Psoas muscle (tissue), 8 donors: ENCODE measurements at places on chromosomes 7 and 10.

DNA sequence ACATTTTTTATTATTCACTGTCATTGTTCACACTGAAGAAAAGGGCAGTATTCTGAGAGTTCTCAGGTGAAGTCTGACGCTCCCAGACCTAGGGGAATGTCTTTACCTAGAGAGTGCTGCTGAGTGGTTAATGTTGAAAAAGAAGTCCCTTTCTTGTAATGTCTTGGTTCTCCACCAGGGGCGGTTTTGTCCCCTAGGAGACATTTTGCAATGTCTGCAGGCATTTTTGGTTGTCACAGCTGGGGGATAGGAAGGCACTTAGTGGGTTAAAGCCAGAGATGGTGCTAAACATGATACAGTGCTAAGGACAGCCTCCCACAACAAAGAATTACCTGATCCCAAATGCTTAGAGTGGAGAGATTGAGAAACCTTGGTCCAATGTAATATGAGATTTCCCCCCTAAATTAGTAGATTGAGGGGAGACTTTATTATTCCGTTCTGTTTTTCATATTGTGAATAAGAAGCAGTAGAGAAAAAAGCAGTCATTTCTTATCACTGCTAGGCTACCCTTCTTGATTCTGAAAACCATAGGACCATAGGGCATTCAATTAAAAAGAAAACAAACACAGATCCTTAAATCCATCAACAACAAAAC lies 13.1 kb downstream of the UMAD1 start:
- DNase-seq: no peak

DNA sequence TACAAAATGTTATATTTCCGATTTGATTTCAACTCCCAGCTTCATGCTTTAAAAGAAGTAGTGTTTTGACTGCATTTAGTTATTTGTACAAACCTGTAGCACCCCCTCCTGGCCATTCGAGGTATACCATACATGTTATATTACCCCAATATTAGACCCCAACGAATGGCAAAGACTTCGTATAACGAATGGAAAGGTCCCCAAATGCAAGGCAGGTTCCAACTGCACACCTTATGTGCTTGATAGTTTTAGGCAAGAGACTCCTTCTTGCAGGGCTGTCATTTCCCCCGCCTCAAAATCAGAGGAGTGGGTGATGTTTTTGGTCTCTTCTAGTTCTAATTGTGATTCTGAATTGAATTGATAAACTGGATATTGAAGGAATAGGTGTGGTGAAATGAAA lies 101.1 kb upstream of the TARP start:
- DNase-seq: no peak

DNA sequence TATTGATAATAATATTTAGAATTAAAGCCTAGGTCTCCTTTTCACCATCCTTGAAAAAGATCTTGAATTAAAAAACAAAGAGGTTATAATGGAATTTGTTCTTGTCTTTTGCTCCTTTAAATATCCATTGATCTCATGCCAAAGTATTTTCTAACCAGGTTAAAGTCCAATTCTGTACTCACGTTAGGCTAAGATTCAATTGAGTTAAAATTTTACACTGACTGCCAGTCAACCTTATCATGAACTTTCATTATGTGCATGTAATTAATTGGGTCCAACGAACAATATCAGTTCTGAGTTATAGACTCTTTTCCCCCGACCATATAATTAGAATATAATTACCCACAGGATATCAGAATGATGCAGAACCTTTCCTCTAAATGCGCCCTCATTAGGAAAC lies 266.6 kb downstream of the DGKB start:
- DNase-seq: no peak

DNA sequence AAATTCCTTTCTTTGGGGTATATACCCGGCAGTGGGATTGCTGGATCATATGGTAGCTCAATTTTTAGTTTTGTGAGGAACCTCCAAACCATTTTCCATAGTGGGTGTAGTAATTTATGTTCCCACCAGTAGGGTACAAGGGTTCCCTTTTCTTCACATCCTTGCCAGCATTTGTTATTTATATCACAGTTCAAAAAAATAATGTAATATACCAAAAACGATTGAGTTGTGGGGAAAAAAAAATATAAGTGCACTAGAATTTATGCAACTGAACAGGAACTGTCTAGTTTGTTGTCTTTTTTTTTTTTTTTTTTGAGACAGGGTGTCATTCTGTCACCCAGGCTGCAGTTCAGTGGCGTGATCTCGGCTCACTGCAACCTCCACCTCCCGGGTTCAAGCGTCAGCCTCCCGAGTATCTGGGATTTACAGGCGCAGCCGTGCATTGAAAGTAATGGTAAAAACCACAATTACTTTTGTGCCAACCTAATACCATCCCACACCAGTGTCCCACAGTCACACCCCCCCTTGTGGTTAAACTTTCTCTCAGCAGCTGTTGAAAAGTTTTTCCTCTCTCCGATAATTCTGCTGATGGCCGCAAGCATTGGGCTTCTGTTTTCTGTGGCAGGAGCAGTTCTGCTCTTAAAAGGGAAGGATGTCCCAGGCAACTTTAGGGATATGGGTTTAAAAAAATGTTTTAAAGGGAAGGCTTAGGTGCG lies 6.8 kb upstream of the LAT2 start:
- no peak for DNase-seq

DNA sequence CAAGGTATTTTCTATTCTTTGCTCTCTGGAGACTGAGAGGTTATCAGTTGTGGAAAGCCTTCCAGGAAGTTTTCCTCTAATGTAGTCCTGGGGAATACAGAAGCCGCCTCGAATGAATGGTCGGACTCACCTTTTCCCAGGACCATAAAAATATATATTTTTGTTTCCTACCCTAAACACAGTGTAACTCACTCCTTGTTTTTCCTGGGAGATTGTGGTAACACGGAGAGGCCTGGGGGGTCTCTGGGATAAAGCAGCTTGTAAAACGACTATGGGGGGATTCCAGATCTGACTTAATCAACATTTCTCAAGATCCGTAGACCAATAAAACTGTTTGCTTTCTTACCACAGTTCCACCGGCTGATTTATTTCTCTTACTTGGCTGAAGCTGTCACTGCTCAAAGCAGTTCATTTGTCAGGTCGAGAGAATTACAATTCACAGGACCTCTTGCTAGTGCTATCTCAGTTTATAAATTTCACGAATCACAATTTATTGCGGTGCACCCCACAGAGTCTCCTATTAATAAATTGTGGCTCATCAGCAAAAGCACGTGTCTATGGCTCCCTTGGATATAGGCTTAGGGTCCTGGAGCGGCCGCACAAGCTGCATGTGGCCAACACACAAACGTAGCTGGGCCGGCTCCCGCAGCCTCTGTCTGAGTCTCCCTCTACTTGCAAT lies 176.3 kb upstream of the BMPER start:
- no peak for DNase-seq

- DNase-seq: no peak
Measured at GRCh38 chr7:108171164-108171563, 41.0 kb upstream of the LAMB4 start.

DNA sequence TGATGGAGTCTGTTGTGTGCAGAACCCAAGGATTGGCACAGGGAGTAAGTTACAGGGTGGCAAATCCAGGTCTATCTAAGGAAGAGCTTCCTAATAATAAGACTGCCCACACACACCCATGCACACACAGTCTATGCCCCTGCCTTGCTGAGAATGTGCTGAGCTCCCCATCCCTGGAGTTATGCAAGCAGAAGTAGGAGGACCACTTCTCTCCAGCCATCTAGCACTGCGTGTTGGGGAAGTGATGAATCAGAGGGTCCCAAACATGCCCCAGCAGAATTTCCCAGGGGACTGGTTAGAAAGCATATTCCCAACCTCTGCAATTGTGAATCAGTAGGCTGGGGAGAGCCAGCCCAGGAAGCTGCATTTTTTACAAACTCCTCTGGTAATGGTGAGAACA lies 117.2 kb downstream of the CDH23 start:
- no peak for DNase-seq

DNA sequence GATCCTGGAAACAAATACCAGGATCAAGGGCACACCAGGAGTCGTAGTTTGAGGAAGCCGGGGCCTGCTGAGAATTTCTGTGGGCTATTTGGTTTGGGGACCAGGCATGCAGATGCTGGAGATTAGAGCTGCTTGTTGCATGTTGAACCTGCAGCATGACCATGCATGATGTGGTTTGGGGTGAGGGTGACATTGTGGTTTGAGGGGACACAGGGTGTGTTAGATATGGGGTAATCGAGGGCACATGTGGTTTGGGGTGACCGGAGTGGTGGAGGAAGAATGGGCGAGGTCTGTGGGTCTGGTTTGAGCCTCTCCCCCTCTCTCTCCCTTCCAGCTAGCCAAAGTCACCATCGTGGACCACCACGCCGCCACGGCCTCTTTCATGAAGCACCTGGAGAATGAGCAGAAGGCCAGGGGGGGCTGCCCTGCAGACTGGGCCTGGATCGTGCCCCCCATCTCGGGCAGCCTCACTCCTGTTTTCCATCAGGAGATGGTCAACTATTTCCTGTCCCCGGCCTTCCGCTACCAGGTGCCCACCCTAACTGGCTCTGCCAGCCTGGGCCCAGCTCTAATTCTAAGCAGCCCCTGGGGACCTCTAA lies 10.2 kb downstream of the NOS3 start:
- DNase-seq: no peak

GRCh38 chr7:97357459-97357858 lies 240.0 kb downstream of the SDHAF3 start:
- DNase-seq: no peak

GRCh38 chr10:20670579-20670978 lies 226.5 kb downstream of the NEBL start:
- DNase-seq: no peak

GRCh38 chr7:82291931-82292330 lies 151.6 kb downstream of the CACNA2D1 start:
- no peak for DNase-seq

- no peak for DNase-seq
Measured at GRCh38 chr10:8614054-8614565, 559.6 kb downstream of the GATA3 start.

GRCh38 chr7:92622685-92623084 lies 32.5 kb upstream of the FAM133B start:
- no peak for DNase-seq

DNA sequence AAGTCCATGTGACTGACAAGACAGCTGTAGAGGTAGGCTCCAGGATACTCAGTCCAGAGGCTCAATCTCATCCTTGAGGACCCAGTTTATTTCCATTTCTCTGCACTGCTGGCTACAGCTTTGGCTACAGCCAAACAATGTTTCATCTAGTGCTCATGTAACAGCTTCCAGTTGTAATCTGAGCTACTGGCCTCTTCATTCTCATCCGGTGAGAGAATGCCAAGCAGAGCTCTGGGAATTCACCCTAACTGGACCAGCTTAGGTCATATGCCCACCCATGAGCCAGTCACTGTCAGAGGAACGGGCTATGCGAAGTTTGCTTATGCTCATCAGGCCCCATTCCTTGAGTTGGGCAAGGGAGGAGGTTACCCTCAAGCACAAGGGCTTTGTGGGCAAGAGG lies 192.9 kb downstream of the EVX1 start:
- DNase-seq: no peak

DNA sequence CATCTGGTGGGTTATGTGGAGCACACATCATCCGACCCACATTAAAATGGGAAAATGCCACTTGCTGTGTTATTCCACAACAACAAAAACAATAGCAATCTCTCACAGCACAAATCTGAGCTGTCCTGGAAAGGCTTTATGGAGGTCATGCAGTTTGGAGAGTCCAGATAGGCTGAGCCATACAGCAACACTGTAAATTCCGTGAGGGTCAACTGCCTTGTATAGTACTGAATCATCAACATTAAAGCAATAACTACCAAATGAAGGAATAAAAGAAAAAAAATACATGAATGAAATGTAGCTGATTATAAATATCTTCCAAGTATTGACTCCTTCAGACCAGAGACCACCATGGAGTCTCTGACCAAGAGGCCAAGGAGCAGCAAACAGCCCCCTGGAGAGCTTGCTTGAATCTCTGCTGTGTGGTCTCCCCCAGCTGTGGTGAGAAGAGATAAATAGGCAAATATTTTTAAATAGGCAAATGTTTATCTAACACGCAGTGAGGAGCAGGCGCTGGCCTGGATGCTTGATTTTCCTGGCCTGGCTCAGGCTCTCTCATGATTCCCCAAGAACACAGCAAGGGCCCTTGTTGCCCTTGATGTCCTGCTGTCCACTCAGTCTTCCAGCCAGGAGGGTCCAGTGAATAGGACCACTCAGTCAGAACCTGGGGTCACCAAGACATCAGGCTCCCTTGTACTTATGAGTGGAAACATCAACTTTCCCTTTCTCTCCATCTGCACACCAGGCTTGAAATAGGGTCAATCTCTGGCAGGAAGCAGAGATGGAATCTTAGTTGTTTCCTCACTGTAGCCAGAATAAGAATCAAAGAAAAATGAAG lies 1021.3 kb downstream of the XPNPEP1 start:
- DNase-seq: no peak

DNA sequence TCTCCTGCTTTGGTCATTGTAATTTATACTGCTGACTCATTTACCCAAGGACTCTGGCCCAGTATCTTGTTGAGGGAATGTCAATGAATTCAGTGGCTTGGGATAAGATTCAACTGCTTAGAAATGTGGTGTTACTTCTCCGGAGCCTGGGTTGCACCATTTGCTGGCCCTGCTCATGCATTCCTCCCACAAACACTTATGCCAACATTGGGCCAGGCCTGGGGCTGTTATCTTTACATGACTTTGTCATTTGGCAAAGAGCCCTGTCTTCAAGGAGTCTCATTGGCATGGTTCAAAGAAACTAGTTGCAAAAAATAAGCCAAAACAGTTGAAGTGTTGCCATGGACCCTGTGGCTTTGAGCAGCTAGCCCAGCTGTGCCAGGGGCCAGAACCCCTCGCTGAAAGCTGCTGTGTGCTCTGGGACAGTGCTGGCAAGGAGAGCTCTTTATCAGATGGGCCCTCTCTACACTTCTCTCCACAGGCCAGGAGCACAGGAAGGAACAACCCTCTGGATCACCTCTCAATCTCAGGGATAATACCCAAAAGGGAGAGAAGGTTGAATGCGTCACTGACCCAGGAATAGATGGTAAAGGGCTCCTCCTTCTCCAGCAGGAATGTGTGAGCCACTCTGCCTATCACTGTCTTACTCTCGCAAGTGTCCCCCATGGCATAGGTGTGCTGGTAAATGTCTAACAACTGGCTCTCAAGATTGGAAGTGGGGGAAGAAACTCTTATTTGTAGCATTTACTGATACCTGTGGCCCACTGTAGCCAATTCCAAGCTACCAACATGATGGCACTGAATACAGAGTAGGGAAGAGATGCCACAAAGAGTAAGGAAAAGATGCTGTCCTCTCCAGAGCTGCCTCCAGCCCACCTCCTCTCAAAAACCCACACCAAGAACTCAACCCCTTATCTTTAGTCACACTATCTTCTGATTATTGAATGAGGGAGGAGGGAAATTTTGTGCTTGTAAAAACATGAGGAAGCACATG lies 23.5 kb upstream of the PDE1C start:
- no peak for DNase-seq

GRCh38 chr7:68622500-68622899 lies 975.8 kb upstream of the AUTS2 start:
- no peak for DNase-seq

DNA sequence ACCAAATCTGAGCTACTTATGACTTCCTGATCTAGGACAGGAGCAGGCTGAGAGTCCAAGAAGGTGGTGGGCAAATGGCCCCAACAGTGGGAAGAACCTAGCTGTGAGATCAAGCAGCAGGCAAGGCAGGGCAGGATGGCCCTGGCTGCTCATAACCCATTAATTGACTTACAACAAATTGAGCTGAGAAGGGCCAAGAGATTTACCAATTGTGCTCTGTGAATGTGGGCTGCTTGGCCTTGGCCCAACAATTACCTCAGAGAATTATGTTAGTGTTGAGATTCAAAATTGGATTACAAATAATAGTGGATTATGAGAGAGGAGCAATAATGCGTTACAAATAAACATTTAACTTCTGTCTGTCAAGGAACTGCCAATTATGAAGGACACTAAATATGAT lies 956.5 kb downstream of the KCNMA1 start:
- DNase-seq: no peak
